Karpas-422 (cell line): ENCODE measurements at places on chromosomes 16 and 17.
A peak's percentile ranks its signal among the peaks of the same experiment; 100 is the strongest.

DNA sequence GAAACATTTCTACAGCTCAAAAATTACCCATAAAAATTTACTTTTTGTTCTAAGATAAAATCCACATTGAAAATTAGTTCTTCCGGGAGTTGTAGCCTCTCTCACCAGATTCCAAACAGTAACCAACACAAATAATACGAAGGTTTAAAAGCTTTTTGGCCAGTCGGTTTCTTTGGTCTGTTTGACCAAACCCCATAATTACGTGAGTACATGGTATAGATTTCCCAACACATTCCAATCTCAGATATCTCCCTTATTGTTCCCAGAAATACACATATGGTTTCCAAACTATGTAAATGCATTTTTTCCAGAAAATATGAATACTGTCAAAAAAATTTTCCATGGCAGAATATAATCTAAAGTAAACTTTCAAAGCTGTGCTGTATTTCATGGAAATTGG is 722.0 kb downstream of the KCNJ2 start:
- H3K36me3 ChIP-seq = no peaks in the 10 kb centered on the region
- H3K27ac ChIP-seq = no peak overlapping the region
- H3K4me1 ChIP-seq = no peaks in the 10 kb centered on the region
- no peak overlapping the region for H3K4me3 ChIP-seq
- no peak for DNase-seq

DNA sequence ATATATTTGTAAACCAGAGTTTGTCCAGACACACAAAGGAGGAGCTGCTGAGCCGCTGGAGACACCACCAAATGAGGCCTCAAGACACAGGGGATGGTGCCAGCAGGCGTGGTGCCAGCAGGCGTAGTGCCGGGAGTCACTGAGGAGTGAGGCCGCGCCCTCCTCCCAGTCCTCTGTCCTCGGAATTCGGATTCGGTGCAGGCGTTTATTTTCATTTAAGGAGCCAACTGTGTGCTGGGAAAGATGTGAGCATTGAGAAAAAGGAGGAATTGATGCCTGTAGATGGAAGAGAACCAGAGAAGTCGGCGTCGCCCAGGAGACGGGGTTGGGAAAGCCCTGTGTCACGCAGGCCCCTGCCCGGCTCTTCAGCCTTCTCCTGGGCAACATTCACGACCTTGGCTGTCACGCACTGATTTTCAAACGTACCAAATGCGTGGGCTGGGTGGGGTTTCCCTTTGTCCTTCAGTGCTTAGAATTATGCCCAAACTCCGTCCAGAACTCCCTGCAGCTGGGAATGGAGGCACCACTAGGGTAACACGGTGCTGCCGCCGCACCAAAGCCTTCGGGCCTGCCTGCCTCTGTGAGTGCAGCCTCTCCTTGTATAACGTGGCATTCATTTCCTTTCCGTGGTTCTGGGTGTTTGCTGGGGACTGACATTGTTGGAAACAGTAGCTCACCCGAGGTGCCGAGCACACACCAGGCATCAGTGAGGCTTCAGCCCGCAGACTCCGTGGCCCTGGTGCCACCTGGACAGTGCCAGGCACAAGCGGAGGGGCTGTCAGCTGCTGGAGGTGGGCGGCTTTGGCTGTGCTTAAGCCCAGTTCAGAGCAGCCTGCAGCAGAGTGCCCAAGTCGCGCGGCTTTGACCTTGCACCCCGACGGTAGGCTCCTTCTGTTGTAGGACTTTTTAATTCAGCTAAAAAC is 49.0 kb upstream of the CHMP6 start:
- no peaks in the 10 kb centered on the region for H3K27me3 ChIP-seq
- H3K4me3 ChIP-seq = no peak overlapping the region
- no peaks in the 10 kb centered on the region for H3K4me1 ChIP-seq

- H3K4me1 ChIP-seq = no peaks in the 10 kb centered on the region
- H3K4me3 ChIP-seq = no peak overlapping the region
- DNase-seq = no peak
- H3K36me3 ChIP-seq = peaks cover 30% of the 10 kb centered on the region
Measured at GRCh38 chr17:82737967-82738877, 2.8 kb downstream of the FN3K start.

GRCh38 chr16:26316683-26317464 is 625.1 kb downstream of the HS3ST4 start:
- DNase-seq = no peak
- no peaks in the 10 kb centered on the region for H3K27me3 ChIP-seq
- H3K27ac ChIP-seq = no peak overlapping the region
- H3K4me1 ChIP-seq = no peaks in the 10 kb centered on the region

GRCh38 chr17:14619821-14620220 is 318.9 kb downstream of the HS3ST3B1 start:
- no peaks in the 10 kb centered on the region for H3K4me1 ChIP-seq
- H3K4me3 ChIP-seq = no peak overlapping the region
- no peak overlapping the region for H3K27ac ChIP-seq
- no peaks in the 10 kb centered on the region for H3K36me3 ChIP-seq
- DNase-seq = no peak

DNA sequence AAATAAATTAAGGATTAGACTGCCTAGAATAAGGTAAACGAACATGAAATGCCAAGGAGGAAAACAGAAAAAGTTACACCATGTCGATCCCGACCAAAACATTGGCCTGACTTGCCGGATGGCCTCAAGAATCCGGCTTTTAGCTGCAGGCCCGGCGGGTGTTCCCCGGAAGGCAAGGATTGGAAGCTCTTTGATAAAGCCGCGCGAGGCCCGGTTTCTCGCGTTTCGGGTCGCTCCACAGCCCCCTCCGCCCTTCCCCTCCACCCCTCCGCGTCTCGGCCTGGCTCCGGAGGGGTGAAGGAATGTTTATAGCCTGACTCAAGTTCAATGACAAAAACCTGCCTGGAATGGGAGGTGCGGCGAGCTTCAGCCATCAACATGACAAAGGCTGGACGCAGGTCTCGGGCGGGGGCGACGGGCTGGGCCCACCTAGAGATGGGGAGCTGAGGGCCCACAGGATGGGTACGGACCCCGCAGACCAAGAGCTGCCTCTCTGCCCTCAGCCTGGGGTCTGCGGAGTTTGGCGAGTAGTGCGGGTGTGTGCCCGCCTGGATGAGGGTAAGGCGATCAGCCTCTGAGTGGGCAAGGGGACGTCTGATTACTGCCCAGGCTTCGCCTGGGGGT is 2.6 kb downstream of the PRAC1 start:
- H3K4me3 ChIP-seq = no peak overlapping the region
- H3K4me1 ChIP-seq = peaks cover 3% of the 10 kb centered on the region; the same call in 1 of the 2 replicates
- no peak for DNase-seq
- no peaks in the 10 kb centered on the region for H3K36me3 ChIP-seq
- H3K27ac ChIP-seq = no peak overlapping the region

DNA sequence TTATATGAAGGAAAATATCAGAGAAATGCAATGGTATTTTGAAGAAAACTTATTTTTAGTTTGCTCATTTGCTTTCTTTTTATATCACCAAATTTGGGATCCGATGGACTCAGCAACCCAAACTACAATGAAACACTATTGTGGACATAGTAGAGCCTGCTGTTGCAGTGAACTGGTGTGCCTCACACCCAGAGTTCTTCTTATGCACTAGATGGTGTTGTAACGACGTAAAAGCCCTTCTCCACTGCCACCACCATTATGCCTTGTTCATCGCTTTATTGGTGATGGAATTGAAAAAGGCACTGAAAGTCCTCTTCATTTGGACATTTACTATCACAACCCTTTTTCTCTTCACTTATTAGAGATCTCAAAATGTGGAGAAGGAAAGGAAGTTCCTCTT is 381.3 kb downstream of the CDH8 start:
- H3K27me3 ChIP-seq = no peaks in the 10 kb centered on the region
- H3K36me3 ChIP-seq = no peaks in the 10 kb centered on the region
- no peak overlapping the region for H3K4me3 ChIP-seq
- DNase-seq = no peak
- no peaks in the 10 kb centered on the region for H3K4me1 ChIP-seq
- no peak overlapping the region for H3K27ac ChIP-seq

DNA sequence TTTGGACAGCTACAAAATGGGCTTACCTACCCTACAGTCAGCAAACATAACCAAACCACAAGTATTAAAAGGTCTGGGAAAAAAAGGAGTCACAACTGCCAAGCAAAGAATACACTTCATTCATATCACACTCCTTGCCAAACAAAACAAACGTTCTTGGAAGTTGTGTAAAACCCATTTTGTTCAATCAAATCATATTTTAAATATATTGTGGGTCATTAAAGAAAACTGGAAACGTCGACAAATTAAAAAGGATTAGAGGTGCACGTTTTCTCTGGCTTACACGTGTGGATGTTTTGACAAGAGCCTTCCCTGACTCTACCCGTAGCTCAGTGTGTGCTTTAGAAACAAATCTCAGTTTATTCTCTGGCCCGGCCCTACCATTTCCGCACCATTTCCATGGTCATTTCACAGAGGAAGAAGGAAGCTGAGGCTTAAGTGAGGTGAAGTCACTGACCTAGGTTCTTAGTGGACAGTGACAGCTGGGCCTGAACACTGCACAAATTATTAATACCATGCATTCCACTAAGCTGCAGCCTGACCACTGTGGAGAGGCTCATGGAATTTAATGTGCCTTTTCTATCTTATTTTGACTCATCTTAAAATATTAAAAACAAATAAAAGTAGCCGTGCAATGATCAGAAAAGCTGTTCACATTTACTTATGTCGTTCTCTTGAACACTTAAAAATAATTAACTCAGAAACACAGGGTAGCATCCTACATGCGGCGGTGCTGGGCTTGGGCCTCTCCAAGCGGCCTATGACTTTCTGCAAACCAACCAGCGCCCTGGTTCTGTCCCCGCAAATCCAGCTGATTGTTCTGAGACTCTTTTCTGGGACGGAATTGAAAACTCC is 968 bp downstream of the CEP112 start:
- H3K27me3 ChIP-seq = no peaks in the 10 kb centered on the region
- no peaks in the 10 kb centered on the region for H3K36me3 ChIP-seq
- no peak for DNase-seq
- H3K27ac ChIP-seq = no peak overlapping the region

- no peaks in the 10 kb centered on the region for H3K36me3 ChIP-seq
- no peak overlapping the region for H3K4me3 ChIP-seq
- no peak overlapping the region for H3K27ac ChIP-seq
- DNase-seq = no peak
- H3K4me1 ChIP-seq = peaks cover 11% of the 10 kb centered on the region
Measured at GRCh38 chr17:80471922-80472321, 4.5 kb downstream of the NPTX1 start.

DNA sequence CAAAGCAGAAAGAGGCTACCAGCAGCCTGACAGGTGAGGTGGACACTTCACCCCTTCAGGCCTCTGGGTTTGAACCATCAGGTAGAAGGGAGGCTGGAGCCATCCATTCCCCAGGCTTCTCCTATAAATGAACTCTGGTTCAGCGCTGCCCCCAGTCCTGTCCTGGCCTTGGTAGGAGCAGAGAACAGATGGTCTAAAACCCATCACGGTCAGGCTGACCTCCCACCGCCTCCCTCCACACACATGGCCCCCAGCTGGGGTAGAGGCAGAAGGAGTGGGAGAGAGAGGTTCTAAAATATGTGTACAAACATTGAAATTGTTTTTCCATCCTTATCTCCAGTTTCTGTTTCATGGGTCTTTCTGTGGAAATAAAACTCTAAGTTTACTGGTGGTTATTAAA is 59.7 kb upstream of the DNAJA2 start:
- H3K27ac ChIP-seq = no peak overlapping the region
- no peaks in the 10 kb centered on the region for H3K36me3 ChIP-seq
- no peaks in the 10 kb centered on the region for H3K27me3 ChIP-seq

DNA sequence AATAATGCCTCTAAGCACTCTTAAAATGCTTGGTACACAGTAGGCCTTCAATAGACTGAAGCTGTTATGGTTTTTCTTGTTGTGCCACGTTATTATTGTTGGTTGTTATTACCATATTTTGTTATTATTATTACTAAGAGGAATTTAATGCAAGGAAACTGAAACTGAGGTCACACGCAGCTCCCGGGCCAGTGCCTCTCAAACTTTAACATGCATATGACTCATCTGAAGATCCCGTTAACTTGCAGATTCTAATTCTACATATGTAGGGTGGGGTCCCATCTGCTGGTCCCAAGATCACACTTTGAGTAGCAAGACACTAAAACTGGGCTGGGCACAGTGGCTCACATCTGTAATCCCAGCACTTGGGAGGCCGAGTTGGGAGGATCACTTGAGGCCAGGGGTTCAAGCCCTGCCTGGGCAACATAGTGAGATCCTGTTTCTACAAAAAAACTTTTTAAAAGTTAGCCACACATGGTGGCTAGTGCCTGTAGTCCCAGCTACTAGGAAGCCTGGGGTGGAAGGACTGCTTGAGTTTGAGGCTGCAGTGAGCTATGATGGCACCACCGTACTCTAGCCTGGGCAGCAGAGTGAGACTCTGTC is 888 bp downstream of the ACSM5 start:
- no peak overlapping the region for H3K4me3 ChIP-seq
- H3K4me1 ChIP-seq = no peaks in the 10 kb centered on the region
- H3K27ac ChIP-seq = no peak overlapping the region
- no peak for DNase-seq
- H3K36me3 ChIP-seq = no peaks in the 10 kb centered on the region

DNA sequence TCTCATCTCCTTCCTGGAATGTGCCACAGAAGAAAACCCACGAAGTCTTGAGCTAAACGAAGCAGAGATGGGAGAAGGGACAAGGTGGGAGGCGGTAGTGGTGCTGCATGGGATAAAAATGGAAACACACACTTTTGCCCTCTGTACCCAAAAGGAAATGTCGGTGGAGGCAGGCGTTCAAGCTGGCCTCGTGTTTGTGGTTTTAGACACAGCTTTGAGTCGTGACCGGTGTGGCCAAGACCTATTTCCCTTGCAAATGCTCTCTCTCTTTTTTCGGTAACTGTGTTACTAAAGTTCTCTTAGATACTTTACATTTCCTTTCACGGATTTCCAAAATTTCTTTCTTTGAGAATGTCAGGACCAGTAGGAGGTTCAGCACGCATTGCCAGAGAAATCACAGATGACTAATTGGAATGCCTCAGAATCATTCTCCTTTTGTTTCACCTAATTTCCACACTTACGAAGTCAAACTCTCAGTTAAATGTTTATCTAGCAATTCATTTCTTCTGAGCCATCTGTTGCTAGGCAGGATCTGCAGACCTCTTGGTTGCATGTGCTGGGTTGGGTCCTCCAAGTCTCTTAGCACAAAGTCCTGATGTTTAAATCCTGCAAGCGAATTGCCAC is 412.3 kb downstream of the MAF start:
- DNase-seq = no peak
- H3K27ac ChIP-seq = no peak overlapping the region
- no peak overlapping the region for H3K4me3 ChIP-seq
- H3K27me3 ChIP-seq = no peaks in the 10 kb centered on the region
- no peaks in the 10 kb centered on the region for H3K36me3 ChIP-seq

- no peak overlapping the region for H3K27ac ChIP-seq
- H3K27me3 ChIP-seq = no peaks in the 10 kb centered on the region
- no peaks in the 10 kb centered on the region for H3K36me3 ChIP-seq
- no peaks in the 10 kb centered on the region; the same call in 1 of the 2 replicates for H3K4me1 ChIP-seq
- H3K4me3 ChIP-seq = no peak overlapping the region
- DNase-seq = peak; percentile 68
Measured at GRCh38 chr17:81207610-81208581, 14.9 kb downstream of the CEP131 start.

GRCh38 chr17:14866266-14866665 is 398.9 kb downstream of the PMP22 start:
- no peaks in the 10 kb centered on the region for H3K36me3 ChIP-seq
- no peaks in the 10 kb centered on the region for H3K27me3 ChIP-seq
- no peaks in the 10 kb centered on the region for H3K4me1 ChIP-seq
- no peak overlapping the region for H3K27ac ChIP-seq
- DNase-seq = no peak
- H3K4me3 ChIP-seq = no peak overlapping the region

- H3K4me1 ChIP-seq = no peaks in the 10 kb centered on the region
- H3K4me3 ChIP-seq = no peak overlapping the region
- H3K27ac ChIP-seq = no peak overlapping the region
- DNase-seq = no peak
- no peaks in the 10 kb centered on the region; the same call in 1 of the 2 replicates for H3K27me3 ChIP-seq
Measured at GRCh38 chr17:22695228-22695619, 1002.9 kb downstream of the KCNJ18 start.
